Tibial nerve (tissue), 4 donors: ENCODE measurements at places on chromosomes 2 and 18.

DNA sequence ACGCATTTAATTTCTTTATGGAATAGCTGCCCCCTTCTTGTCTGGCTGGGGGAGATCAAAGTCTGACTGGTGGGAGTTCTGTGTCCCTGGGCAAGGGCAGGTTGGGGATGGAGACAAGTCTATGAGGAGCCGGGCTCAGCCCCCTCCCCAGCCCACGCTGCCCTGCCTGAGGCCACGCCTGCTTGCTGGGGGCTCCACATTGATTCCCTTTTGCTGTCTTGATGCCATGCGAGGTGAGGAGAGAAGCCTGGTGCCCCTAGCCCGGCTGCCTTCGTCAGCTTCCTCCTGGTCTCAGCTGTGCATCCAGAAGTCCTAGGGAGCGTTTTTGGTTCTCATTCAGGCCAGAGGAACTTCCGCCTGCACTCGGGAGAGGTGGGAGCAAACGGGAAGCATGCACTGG, 247.9 kb downstream of the NDUFA10 start:
- no peak overlapping the region for H3K4me3 ChIP-seq
- H3K27ac ChIP-seq: no peak overlapping the region
- no peak for DNase-seq
- H3K36me3 ChIP-seq: no peaks in the 10 kb centered on the region
- H3K4me1 ChIP-seq: peaks cover 5% of the 10 kb centered on the region

- H3K4me3 ChIP-seq: no peak overlapping the region
- DNase-seq: no peak
- H3K4me1 ChIP-seq: no peaks in the 10 kb centered on the region
- no peaks in the 10 kb centered on the region for H3K36me3 ChIP-seq
- H3K27ac ChIP-seq: no peak overlapping the region
Measured at GRCh38 chr2:120949027-120949956, 213.6 kb downstream of the GLI2 start.

GRCh38 chr2:70984576-70985282, 6.3 kb downstream of the ANKRD53 start:
- H3K27me3 ChIP-seq: no peaks in the 10 kb centered on the region
- H3K36me3 ChIP-seq: peaks cover 9% of the 10 kb centered on the region
- no peaks in the 10 kb centered on the region for H3K4me1 ChIP-seq
- no peak for DNase-seq
- no peak overlapping the region for H3K27ac ChIP-seq

- no peak for DNase-seq
- no peaks in the 10 kb centered on the region for H3K27me3 ChIP-seq
- no peak overlapping the region for H3K27ac ChIP-seq
- no peaks in the 10 kb centered on the region for H3K36me3 ChIP-seq
- no peaks in the 10 kb centered on the region for H3K4me1 ChIP-seq
- no peak overlapping the region for H3K4me3 ChIP-seq
Measured at GRCh38 chr2:200422071-200422470, 87.8 kb downstream of the KCTD18 start.
